ENCODE measurements at places on chromosomes 16 and 17.

- DNase-seq = no peak
Measured at GRCh38 chr16:89536371-89536770, 24.1 kb upstream of the RPL13 start.

DNA sequence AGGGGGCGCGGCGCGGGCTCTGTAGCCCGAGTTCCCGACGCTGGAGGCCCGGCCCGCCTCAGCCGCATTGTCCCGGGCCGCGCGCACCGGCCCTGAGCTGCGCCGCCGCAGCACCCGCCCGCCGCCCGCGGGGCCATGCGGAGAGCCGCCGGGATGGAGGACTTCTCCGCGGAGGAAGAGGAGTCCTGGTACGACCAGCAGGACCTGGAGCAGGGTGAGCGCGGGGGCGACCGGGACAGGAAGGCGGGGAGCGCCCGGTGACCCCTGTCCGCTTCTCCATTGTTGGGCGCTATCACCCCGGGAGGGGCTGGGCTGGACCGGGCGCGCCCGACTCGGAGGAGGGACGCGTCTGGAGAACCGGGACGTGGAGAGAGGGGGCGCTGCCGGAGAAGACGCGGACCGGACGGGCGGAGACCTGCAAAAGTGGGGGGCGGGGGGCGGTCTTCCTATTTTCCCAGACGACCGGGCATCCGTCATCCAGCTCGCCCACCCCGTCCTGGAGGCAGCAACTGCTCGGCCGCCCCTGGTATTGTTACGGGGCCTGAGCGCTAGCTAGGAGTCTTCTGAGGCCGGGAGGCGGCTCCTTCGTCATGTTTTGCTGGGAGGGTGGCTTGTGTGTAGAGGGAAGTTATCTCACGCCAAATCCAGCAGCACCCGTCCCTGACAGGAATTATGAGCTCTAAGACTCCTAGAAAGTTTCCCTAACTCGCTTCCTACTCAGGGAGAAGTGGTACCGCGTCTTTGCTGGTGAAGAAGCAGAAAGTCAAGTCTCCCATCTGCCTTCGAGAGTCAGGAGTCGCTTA, 678 bp downstream of the CDR2L start:
- DNase-seq = peak; percentile 47

DNA sequence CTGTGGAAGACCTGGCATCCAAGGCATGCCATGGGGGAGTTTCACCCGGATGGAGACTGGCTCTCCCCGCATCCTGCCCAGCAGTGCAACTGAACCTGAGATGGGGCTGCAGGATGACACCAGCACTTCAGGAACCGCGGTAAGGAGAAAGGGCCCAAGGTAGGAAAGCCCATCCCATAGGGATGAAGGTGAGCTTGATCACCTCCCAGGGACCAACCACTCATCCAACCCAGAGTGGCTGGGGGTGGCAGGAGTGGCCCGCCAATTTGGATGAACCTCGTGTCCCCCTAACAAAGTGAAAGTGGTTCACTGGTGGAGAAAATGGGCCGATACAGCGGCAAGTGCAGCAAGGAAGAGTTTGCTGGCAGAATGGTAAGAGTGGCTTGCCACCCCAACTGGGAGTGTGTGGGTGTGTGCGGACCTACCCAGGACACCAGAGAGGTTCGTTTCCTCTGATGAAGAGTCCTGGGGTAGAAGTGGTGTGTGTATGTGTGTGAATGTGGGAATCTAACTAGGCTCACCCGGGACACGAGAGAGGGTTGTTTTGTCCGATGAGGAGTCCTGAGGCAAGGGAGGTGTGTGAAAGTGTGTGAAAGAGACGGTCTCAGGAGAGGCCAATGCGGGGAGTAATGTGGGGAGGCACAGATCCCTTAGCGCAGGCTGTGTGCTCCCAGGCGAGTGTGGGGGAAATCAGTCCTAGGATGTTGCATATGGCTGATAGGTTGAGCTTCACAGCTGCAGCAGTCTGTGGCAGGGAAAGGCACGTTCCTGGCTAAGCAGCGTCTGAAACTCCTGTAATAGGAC, 22.6 kb downstream of the ACSM1 start:
- DNase-seq = no peak

GRCh38 chr17:80765241-80765961, 220.8 kb downstream of the RPTOR start:
- DNase-seq = no peak

- no peak for DNase-seq
Measured at GRCh38 chr17:61581611-61582349, 9.2 kb downstream of the NACA2 start.

- DNase-seq = no peak
Measured at GRCh38 chr16:23966597-23967394, 131.0 kb downstream of the PRKCB start.

DNA sequence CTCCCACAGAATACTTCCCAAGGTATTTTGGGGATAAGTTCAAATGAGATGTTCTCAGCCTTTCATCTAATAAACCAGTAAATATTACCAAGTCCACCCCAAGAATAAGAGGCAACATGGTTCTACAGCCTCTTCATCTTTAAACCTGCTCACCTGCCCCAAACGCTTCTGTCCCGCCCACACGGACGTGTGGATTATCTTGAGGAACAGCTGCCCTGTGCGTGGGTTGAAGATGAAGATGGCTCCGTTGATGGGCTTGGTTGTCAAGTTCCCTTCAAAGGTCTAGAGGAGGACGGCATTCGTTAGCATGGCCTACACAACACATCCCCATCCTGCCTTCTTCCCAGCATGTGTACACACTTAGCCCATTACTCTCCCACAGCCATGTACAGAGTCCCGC, 8.4 kb upstream of the RILP start:
- DNase-seq = no peak

DNA sequence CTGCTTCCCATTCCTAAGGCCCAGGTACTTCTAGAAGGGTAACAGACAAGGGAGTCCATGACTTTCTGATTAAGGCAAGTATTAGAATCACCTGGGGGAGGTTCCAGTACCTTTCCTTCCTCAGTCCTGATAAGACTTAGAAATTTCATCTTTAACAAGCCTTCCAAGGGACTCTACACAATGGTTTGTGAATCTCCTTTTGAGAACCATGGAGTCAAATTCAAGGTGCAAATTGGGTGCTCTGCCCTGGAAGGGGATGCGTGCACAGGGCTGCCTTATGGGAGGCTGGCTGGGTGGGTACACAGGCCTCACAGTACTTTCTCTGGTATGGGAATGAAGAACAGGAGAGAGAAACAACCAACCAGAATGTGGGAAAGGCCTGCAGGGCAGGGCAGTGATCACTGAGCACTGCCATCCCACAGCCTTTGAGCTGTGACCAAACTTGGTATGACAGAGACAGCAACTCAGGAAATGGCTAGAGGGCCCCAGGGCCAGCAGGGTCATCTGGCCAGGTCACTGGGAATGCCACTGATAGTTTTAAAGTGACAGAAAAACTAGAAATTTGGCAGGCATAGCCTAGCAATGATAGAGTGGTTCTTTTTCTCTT, 3.6 kb upstream of the TMIGD1 start:
- DNase-seq = no peak

- DNase-seq = no peak
Measured at GRCh38 chr17:9926150-9926804, 21.2 kb upstream of the RCVRN start.

DNA sequence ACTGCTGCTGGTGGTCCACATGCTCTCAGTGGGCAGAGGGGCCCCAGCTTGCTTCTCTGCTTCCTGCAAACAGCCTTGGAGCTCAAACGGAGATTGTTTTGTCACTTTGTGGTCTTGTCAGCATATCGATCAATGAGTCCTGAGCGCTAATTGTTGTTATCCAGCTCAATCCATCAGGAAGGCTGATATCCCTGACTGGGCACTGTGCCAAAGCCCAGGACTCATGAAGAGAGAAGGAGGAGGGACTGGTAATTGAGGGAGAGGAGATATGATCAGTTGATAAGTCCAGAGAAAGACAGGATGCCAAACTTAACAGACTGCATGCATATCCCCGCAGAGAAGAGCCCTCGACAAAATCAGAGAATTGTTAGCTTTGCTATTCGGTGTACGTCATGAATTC, 58.6 kb upstream of the DNAH9 start:
- DNase-seq = no peak

GRCh38 chr16:27118526-27118925, 51.8 kb downstream of the C16orf82 start:
- no peak for DNase-seq

- no peak for DNase-seq
Measured at GRCh38 chr16:78543023-78543422, 443.6 kb downstream of the WWOX start.

DNA sequence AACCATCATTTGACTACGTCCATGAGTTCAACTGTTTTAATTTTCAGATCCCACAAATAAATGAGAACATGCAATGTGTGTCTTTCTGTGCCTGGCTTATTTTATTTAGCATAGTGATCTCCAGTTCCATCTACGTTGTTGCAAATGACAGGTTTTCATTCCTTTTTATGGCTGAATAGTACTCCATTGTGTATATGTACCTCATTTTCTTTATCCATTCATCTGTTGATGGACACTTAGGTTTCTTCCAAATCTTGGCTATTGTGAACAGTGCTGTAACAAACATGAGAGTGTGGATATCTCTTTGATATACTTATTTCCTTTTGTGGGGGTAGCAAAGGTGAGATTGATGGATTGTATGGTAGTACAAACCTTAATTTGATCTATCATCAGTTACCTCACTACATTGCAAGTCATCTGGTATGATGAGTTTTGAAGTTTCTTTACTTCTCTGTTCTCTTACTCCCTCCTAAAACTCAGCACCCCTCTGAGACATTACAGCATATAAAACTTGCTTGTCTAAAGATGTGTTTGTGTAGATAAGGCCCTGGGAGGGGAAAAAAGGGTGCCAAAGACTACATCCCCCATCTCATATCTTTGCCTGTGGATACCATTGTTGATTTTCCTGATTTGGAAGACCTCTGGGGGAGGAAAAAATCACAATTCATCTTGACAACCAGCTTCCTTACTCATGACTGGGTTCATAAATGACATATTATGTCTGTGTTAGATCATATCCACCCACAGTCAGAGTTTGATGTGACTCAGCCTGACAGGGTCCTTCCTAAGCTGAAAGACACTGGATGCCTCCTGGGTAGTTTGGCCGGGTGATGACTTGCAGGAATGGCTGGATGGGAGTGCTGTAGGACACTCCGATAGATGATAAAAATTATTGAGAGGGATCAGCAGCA, 47.6 kb downstream of the ABCA9 start:
- DNase-seq = no peak

DNA sequence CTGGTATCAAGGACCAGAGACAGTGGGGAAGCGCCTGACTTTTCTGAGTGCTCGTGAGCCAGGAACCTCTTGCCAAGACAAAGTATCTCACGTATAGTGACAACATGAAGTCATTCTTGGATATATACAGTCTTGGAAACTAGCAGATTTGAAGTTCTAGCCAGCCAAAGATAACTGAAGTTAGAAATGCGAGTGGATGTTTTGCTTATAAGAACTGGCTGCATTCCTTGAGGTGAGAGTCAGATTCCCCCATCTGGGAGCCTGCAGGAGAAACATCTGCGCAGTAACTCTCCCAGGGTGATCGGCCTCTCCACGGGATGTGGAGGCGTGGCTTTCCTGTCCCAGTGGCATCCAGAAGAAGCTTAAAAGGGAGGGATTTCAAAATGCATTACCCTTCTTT, 89.8 kb downstream of the SHISA6 start:
- DNase-seq = no peak

DNA sequence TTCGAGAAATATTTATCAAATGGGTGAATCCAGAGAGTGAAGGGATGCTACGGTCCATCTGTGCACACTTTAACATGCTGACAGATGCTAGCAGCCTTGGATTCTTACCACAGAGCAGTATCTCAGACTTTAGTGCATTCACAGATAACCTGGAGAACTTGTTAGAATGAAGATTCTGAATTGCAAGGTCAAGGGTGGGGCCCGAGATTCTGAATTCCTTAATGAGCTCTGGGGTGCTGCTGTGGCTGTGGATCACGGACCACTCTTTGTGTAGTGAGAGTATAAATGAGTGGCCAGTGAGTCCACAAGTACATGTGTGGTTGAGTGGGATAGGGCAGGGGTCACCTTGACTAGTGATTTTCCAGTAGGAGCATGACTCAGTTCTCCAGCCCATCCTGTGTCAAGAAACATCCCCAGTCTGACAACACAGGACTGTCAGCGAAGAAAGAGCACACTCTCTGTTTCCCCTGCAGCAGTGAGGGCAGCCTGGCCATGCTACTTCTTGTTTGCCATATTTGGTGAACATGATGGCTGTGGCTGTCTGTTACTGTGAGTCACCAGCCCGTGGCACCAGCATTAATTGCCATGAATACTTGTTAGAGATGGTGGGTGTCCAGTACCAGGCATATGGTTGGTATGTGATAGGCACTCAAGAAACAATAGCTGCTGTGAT, 13.0 kb upstream of the SALL1 start:
- DNase-seq = no peak

DNA sequence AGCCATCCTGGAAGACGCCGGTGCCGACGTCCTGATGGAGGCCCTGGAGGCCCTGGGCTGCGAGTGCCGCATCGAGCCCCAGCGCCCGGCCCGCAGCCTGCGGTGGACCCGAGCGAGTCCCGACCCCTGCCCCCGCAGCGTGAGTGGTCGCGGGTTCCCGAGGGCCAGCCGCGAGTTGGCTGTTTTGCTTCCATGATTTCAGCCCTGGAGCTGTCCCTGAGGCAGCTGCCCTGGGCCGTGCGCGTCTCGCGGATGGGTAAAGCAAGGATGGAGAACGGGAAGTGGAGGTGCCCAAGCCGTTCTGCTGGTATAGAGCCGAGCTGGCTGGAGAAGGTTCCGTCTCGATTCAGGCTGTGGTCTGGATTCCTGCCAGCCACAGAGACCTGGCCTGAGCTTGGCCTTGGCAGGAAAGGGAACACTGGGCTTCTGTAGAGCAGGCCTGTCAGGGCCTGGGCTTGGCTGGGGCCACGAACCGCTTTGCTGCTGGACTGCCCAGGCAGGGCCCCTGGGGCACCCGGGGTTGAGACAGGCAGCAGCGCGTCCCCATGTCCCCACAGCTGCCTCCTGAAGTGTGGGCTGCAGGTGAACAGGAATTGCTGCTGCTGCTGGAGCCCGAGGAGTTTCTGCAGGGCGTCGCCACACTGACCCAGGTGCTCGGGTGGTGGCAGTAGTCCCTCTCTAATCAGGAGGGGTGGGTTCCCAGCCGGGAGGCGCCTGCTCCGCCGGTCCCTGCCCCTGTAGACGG, 941 bp upstream of the MRPS34 start:
- peak; percentile 9 for DNase-seq

DNA sequence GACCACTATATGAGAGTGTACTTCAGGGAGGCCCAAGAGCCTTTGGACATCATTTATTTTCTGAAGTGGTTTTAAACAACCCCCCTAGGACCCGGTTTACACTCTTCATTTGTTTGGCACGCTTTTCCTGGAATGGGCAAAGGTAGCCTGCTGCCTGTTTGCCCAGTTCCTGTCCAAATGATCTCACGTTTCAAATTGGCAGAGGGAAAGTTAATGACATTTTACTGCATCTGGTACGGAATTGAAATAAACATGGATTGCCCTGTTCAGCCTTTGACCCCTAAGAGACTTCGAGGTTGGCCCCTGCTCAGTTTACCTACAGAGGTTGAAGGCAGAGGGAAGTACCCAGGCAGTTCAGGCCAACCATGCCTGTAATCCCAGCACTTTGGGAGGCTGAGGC, 5.8 kb upstream of the RPRML start:
- no peak for DNase-seq

GRCh38 chr16:69064764-69065313, 40.6 kb upstream of the HAS3 start:
- no peak for DNase-seq

- no peak for DNase-seq
Measured at GRCh38 chr16:57977418-57978069, 6.6 kb upstream of the CNGB1 start.

- DNase-seq = no peak
Measured at GRCh38 chr17:920190-920589, 59.4 kb downstream of the NXN start.
